Right atrium auricular region (tissue), 2 donors: ENCODE measurements at places on chromosomes 1 and 21. TPM values are rescaled to one million over a fixed set of nuclear protein-coding genes. Genes with fewer than 3 reads are reported as not detected.
A peak's percentile ranks its signal among the peaks of the same experiment; 100 is the strongest.

- H3K4me1 ChIP-seq: peaks cover 13% of the 10 kb centered on the region
- no peak overlapping the region for H3K4me3 ChIP-seq
Observed at GRCh38 chr1:22443332-22443731, 8.3 kb upstream of the ZBTB40 start.

DNA sequence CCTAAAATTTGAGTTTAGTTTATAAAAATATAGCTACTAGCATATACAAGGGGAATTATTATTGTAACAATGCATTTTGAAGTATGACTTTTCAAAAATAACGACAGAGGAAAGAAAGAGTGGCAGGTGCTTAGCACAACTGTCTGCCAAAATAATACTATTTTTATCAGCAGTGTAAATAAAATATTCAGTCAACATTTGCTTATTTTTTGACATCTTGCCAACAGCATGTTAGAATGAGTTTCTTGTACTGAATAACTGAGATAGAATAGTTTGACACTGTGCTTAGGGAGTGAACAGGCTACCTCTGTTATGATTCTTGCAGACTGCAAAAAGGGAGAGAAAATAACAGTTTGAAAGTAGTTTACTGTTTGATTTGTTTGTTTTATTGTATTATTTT is 909.8 kb downstream of the BRINP3 start:
- no peak overlapping the region for H3K4me3 ChIP-seq
- H3K27me3 ChIP-seq: no peaks in the 10 kb centered on the region
- DNase-seq: no peak
- no peaks in the 10 kb centered on the region for H3K4me1 ChIP-seq
- H3K27ac ChIP-seq: no peak overlapping the region

DNA sequence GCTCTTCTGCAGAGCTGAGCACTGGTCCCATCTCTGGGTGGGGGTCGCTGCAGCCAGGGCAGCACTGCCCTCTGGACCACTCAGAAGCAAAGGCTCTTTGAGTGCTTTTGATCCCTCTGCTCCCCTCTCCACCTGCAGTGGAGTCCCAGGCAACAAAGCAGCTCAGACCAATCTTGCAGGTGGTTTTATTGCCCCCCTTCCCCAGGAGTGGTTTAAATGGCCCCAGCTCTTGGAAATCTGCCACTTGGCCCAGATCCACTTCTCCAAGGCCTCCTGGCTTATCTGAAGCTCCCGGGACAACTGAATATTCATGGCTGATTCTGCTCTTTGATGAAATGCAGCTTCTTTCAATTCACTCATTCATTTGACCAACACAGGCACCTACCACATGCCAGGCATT is 2.7 kb downstream of the STUM start:
- no peaks in the 10 kb centered on the region for H3K36me3 ChIP-seq
- peaks cover 40% of the 10 kb centered on the region for H3K4me1 ChIP-seq
- no peaks in the 10 kb centered on the region for H3K27me3 ChIP-seq
- H3K27ac ChIP-seq: no peak overlapping the region
- no peak for DNase-seq

- no peak for DNase-seq
- no peak overlapping the region for H3K4me3 ChIP-seq
- no peaks in the 10 kb centered on the region for H3K27me3 ChIP-seq
- H3K36me3 ChIP-seq: peaks cover 36% of the 10 kb centered on the region
- H3K4me1 ChIP-seq: no peaks in the 10 kb centered on the region
Observed at GRCh38 chr21:44330698-44331097, 8.5 kb downstream of the CFAP410 start.

DNA sequence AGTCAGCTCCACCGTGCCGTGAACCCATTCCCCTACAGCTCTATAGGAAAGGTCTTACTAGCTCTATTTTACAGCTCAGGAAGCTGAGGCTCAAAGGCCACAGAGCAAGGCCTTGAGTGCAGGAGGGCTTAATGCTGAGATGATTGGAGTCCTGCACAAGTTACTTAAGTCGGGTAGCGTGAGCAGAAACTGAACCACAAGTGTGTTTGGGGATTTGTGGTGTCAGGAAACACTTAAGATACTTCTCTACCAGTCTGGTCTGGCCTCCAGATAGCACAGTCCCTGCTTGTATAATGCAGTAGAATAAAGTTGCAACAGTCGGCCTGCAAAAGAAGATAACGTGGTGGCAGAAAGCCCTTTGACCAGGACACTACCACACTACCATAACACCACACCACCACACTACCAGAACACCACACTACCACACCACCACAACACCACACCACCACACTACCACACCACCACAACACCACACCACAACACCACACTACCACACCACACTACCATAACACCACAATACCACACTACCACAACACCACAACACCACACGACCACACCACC is 118.1 kb downstream of the SPSB1 start:
- H3K27me3 ChIP-seq: no peaks in the 10 kb centered on the region
- H3K4me1 ChIP-seq: peaks cover 28% of the 10 kb centered on the region
- no peak for DNase-seq
- H3K27ac ChIP-seq: peak overlapping the region; percentile 13

DNA sequence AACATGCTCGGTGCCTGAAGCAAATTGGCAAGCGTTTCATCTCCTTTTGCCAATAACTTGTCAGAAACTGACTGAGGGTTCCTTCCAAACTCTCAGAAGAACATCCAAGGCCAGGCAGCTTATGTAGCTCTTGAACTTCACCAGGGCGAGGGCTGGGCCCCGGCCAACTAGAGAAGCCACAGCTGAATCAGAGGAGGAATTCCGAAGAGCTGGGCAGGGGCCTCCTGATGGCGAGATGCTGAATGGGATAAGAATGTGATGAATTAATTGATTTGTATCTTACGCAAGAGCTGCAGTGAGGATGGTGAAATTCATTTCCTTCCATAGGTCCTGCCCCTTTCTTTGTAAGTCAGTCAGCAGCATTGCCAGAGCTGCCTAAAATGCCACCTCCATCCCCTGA is 345.8 kb downstream of the KIF26B start:
- H3K27me3 ChIP-seq: no peaks in the 10 kb centered on the region
- no peaks in the 10 kb centered on the region for H3K4me1 ChIP-seq
- DNase-seq: no peak
- no peak overlapping the region for H3K4me3 ChIP-seq
- no peak overlapping the region for H3K27ac ChIP-seq
- H3K36me3 ChIP-seq: no peaks in the 10 kb centered on the region

DNA sequence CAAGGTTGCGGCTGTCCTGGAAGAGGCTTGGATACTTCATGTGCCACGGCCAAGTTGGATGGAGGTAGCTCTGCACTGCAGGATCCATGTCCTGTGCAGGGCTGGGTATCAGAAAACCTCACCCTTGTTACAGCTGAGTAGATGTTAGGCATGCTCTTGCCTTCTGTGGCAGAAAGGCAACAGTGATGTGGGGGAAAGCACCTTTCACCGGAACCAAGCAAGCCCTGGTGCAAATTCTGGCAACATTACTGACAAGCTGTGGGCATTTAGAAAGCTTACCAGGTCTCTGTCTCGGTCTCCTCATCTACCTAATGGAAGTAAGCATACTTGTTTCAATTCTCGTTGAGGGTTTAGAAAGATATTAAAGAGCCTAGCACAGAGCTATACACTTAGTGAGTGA is 14.5 kb upstream of the CDCA8 start:
- no peaks in the 10 kb centered on the region for H3K4me1 ChIP-seq
- H3K27ac ChIP-seq: no peak overlapping the region
- peaks cover 11% of the 10 kb centered on the region for H3K36me3 ChIP-seq

- H3K36me3 ChIP-seq: no peaks in the 10 kb centered on the region
- H3K27ac ChIP-seq: no peak overlapping the region
- no peak for DNase-seq
- H3K4me1 ChIP-seq: no peaks in the 10 kb centered on the region
Observed at GRCh38 chr21:23478381-23478780, 2128.9 kb downstream of the MRPL39 start.

- peak overlapping the region; percentile 98 for H3K27ac ChIP-seq
- DNase-seq: peak; percentile 86
- no peaks in the 10 kb centered on the region for H3K4me1 ChIP-seq
Observed at GRCh38 chr1:27598902-27599528, 4.9 kb downstream of the AHDC1 start.

DNA sequence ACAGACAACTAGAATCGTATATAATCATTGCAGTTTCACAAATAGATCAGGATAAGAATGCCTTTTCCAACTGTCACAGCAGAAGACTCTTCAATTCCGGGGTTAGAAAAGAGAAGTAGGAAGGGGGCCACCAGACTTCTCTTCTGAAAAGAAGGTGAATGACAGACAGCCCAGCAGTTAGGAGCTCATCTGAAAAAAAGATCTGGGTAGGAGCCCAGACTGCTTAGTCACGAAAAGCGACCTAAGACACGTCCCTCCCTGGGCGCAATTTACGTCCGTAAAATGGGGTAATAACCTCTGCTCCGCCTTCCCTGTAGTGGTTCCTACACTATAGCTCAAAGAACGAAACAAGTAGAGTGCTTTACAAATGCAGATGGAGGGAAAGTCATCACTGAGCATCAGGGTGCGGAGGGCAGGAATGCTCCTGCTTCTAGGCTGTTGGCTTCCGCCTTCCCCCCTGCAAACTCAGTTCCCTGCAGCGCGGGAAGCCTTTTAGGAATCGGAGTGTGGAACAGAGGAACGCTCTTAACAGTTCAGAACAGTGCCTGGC is 582 bp downstream of the ORC1 start:
- no peaks in the 10 kb centered on the region for H3K27me3 ChIP-seq
- H3K4me3 ChIP-seq: peak overlapping the region; percentile 83
- no peak for DNase-seq
- H3K36me3 ChIP-seq: peaks cover 22% of the 10 kb centered on the region

DNA sequence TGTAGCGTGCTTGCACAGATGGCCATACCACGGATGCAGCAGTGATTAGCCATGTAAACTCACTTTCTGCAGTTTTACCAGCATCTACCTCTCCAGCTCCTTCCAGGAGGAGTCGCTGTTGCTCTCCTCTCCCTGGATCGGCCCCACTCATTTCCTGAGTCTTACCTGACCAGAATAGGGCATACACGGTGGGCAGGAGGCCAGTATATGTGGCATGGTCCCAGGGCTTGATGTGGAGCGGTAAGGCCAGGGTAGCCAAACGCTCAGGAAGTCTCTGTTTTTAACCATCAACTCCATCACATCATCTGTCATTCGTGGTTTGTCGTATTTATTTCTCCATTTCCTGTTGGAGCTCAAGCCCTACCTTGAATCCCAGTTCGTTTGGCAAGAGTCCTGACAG is 163.4 kb upstream of the USP24 start:
- no peaks in the 10 kb centered on the region for H3K36me3 ChIP-seq
- H3K4me3 ChIP-seq: no peak overlapping the region
- peak; percentile 56 for DNase-seq
- H3K27ac ChIP-seq: no peak overlapping the region
- no peaks in the 10 kb centered on the region for H3K27me3 ChIP-seq

DNA sequence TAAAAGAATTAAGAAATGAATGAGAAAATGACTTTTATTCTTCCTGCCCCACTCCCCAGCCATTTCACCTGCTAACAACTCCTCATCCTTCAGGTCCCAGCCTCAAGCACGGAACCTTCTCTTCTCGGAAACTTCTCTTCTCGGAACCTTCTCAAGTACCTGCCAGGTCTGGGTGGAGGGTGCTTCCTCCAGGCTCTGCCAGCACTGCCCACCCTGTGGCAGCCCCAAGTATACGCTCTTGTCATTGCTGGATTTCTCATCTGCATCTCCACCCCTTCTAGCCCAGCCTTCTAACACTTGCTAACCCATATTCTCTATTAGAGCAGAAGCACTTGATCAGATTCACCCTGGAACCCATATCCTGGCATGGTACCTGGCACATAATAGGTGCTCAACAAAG is 3.9 kb upstream of the IFFO2 start:
- H3K27ac ChIP-seq: no peak overlapping the region
- no peaks in the 10 kb centered on the region for H3K27me3 ChIP-seq
- no peak for DNase-seq
- H3K36me3 ChIP-seq: no peaks in the 10 kb centered on the region
- no peak overlapping the region for H3K4me3 ChIP-seq
- H3K4me1 ChIP-seq: no peaks in the 10 kb centered on the region

GRCh38 chr1:165226326-165226725 is 130.2 kb downstream of the LMX1A start:
- H3K4me3 ChIP-seq: no peak overlapping the region
- DNase-seq: no peak
- no peaks in the 10 kb centered on the region for H3K27me3 ChIP-seq
- no peaks in the 10 kb centered on the region for H3K36me3 ChIP-seq
- H3K4me1 ChIP-seq: no peaks in the 10 kb centered on the region

DNA sequence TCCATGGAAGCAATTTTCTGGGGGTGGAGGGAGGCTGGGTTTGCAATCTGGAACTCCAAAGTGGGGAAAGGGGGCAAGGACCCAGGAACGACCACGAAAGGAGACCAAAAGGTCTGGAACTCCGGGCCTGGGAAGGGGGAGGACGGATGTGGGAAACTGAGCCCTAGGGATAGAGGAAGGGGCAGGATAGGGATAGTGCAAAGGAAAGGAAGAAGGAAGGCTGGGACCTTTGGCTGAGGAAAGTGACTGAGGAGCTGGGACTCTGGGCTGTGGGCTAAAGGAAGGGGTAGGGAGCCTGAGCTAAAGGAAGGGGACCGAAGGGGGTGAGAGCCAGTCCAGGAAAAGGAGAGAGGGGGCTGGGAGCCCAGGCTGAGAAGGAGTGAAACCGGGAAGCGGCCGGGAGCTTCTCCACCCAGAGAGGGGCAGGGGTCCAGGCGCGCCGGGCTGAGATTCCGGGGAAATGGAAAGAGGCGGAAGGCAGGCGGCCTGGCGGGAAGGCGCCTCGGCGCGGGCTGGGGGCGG is 395 bp downstream of the SLC9A1 start:
- H3K27me3 ChIP-seq: no peaks in the 10 kb centered on the region
- H3K4me3 ChIP-seq: peak overlapping the region; percentile 65
- no peaks in the 10 kb centered on the region for H3K36me3 ChIP-seq
- no peak for DNase-seq

DNA sequence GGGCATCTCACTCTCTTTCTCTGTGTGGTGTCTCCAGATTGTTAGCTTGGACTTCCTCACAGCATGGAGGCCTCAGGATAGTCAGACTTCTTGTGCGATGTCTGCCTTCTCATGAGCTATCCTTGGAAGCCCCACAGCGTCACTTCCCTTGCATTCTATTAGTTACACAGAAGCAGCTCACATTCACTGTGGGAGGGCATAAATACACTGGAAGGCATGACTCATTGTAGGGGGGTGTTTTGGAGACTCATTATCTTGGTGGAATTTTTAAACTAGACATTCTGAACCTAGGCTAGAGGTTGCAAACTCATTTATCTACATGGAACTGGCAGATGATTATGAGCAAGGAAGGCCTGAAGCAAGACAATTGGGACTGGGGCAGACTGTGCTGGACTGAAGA is 21.4 kb upstream of the FASLG start:
- no peaks in the 10 kb centered on the region for H3K36me3 ChIP-seq
- H3K27me3 ChIP-seq: no peaks in the 10 kb centered on the region
- H3K27ac ChIP-seq: no peak overlapping the region
- DNase-seq: no peak
- no peaks in the 10 kb centered on the region for H3K4me1 ChIP-seq
- no peak overlapping the region for H3K4me3 ChIP-seq

GRCh38 chr1:71667216-71667615 is 586.4 kb upstream of the ZRANB2 start:
- H3K4me1 ChIP-seq: no peaks in the 10 kb centered on the region
- H3K27ac ChIP-seq: no peak overlapping the region
- H3K4me3 ChIP-seq: no peak overlapping the region
- no peaks in the 10 kb centered on the region for H3K27me3 ChIP-seq

VCAM1 gene
- total RNA-seq: 6.4 TPM

THEMIS2 gene
- 7.4 TPM for total RNA-seq

PLPP3 gene
- total RNA-seq: 83.1 TPM
